ENCODE measurements at places on chromosomes 16 and 17.

DNA sequence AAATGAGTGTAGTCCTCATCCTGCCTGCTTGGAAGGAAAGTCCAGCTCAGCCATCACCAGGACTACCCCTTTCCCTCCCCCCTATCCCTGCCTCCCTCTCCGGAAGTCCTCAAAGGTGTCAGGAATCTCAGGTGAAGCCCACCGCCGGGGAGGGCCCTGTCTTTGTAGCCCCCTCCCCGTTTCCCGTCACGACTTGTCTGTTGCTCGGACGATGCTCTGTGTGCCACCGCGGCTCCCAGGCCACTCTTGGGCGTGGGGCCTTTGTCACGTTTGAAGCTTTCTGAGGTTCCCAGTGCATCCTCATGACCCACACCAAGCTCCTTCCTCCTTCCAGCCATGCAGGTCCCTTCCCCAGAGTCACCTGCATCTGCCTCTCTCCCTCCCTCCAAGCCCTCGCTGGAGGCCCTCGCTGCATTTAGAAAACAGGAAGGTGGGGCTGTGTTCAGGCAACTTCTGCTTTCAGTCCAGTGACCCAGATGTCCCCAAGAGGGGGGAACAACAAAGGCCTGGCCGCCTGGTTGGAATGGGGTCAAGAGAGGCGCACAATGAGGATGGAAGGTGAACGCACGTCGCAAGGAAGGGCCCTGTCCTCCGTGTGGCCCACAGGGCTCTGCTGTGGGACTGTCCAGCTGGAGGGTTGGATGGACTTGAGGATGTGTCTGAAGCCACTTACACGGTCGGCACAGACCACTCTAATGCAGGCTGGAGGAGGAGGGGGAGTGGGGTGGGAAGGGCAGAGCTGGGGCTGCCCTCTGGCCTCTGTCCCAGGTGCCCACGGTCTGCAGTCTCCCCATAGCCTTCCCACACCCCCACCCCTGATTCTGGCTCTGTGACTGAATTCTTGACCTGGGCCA lies 59.9 kb downstream of the OR1D5 start:
- no peak for DNase-seq

- peak; percentile 75 for DNase-seq
These were observed 38.1 kb downstream of the SOST start for GRCh38 chr17:43720311-43721060.

GRCh38 chr17:74211912-74212208 lies 1.5 kb upstream of the TTYH2 start:
- peak; percentile 64 for DNase-seq

- DNase-seq, result no peak
These were observed 267.6 kb downstream of the STX8 start for GRCh38 chr17:9308069-9308468.

DNA sequence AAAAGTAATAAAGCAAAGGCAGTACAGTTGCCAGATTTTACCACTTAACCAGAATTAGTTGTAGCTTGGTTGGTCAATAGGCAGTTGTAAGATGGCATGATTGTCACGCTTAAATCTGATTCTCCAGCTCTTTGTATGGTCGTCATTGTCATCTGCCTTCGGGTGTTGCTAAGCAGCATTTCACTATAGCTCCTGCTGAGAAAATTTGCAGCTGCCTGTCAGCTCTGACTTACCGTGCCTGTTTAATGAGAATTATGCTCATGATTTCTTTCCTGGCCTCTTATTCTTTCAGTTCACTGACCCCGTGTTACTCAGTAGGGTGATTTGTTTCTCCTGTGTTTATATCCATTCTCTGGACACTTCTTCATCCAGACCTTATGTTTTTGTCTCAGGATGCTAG lies 66.7 kb downstream of the TANGO6 start:
- DNase-seq, result no peak

DNA sequence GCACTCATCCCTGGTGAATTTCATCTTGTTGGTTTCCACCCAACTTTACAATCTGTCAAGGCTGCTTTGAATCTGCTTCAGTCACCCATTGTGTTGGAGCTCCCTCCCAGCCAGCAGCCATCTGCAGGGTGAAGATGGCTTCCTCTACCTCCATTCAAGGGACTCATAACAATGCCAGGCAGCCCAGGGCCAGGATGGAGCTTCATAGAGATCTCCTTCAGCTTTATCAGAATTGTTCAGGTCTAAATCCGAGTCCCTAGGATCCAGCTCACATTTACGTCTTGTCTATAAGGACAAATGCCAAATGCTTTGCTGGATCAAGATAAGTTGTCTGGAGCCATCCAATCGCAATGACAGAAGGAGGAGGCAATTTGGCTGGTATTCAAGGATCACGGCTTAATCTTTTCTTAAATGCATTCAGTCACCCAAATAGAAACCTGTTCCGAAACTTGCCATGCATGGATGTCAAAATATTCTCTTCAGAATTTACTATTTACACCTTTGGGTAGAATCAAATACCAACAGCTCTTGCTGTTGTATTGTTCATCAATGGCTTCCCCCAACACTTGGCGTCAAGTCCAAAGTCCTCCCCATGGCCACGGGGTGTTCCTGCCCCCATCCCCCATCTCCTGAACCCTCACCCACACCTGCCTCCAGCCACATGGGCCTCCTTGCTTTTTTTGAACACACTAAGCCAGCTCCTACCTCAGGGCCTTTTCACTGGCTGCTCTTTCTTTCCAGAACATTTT lies 3.8 kb upstream of the FAM171A2 start:
- DNase-seq, result peak; percentile 38

DNA sequence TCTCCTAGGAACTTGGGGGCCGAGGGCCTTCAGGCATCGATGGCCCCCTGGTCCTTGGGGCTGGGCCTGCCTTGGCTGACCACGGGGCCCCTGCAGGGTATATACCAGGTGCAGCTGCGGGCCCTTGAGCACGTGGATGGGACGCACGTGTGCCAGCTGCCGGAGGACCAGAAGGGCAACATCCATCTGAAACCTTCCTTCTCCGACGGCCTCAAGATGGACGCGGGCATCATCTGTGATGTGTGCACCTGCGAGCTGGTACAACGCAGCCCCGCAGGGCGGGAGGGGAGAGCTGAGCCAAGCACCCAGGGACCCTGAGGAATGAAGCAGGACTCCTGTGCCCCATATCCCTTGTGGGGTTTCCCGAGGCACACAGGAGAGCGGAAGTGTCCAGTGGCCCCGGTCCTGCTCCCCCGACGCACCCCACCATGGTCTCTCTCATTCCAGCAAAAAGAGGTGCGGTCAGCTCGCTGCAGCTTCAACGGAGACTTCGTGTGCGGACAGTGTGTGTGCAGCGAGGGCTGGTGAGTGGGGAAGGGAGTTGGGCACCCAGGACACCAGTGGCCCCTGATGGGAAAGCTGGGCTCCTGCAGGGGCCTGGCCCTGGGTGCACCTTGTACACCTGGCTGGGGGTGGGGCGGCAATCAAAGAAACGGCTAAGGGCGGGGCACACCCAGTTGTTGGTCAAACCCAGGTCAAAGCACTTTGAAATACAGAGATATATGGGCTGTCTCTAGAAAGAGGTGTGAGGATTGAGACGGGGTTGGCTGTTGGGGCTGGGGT lies 10.6 kb downstream of the ITGB4 start:
- DNase-seq, result no peak

- DNase-seq, result no peak
These were observed 50.4 kb downstream of the SNX29 start for GRCh38 chr16:12026741-12027490.

DNA sequence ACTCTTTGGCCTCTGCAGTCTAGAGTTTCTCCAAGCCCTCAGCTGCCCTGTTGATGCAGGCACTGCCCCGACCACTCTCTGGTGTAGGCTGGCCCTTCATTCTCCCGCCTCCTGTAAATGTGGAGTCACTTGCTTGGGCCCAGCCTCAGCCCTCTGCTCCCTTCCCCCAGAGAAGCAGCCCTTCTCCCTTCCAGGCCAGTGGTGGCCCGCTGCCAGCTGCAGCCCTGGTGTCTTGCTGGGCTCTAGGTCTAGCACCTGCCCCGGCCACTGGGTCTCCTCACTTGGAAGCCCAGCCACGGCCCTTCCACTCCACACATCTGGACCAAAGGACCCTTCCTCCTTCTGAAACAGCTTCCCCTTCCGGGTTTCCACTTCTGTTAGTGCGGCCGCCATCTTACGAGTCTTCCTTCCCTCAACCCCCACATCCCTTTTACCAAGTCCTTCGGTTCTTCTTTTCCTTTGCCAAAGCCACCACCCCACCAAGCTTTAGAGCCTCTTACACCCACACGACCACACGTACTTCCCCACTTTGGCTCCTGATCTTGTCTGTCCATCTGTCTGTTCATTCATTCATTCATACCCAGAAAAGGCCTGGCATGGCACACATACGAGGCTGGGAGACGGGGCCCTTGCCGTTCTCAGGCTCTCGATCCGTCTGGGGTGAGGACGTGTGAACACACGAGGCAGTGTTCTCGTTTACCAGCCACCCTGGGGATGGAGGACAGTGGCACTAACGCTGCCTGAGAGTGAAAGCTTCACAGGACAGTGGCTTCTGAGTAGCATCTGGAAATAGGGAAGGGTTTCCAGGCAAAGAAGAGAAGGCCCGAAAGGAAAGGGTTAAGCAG lies 68.0 kb downstream of the ABR start:
- no peak for DNase-seq

DNA sequence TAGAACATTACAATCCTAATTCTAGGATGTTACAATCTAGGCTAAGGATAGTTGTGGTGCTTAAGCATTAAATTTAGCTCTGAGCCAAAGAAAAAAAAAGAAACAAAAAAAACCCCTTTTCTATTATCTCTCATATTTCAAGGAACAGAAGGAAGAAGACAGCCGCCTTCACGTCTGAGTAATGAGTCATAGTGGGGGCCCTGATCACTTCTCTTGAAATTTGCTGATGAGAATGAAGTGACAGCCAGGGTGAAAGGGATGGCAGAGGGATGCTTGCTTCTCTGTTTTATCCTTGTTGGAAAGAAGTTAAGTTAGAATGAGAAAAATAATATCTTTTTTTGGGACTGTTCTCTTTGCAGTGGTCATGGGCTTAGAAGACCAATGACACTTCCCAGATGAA lies 82.6 kb upstream of the MPHOSPH6 start:
- peak; percentile 3 for DNase-seq

DNA sequence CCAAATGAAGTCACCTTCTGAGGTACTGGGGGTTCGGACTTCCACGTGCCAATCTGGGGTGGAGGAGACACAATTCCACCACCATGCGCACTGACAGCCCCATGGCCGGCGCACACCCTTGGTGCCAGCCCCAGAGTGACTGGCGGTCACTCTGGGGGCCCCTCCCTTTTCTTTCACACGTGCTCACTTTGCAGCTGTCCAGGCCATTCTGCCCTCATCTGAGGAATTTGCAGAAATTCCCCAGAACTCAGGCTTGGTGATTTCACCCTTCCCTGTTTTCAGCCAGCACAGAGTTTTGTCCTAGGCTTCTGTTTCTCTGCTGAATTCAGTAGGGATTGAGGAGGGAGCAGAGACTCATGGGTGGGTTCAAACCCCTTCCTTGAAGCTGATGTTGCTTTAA lies 54.8 kb downstream of the CDRT4 start:
- no peak for DNase-seq

- DNase-seq, result no peak
These were observed 20.9 kb downstream of the UBE2O start for GRCh38 chr17:76432004-76432403.

DNA sequence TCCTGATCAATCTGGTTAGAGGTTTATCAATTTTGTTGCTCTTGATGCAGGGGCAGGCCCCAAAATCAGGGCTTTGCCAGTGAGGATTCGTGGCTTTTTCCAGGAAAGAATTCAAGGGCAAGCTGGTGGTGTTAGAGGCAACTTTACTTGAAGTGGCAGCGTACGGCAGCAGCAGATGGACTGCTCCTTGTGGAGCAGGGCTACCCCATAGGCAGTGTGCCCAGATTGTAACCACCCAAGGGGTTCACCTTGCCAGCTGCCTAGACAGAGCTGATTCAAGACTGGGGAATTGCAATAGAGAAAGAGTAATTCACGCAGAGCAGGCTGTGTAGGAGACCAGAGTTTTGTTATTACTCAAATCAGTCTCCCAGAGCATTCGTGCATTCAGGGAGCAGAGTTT lies 16.7 kb downstream of the DRC7 start:
- DNase-seq, result no peak

GRCh38 chr16:56789360-56789759 lies 59.4 kb downstream of the NUP93 start:
- DNase-seq, result peak; percentile 50

DNA sequence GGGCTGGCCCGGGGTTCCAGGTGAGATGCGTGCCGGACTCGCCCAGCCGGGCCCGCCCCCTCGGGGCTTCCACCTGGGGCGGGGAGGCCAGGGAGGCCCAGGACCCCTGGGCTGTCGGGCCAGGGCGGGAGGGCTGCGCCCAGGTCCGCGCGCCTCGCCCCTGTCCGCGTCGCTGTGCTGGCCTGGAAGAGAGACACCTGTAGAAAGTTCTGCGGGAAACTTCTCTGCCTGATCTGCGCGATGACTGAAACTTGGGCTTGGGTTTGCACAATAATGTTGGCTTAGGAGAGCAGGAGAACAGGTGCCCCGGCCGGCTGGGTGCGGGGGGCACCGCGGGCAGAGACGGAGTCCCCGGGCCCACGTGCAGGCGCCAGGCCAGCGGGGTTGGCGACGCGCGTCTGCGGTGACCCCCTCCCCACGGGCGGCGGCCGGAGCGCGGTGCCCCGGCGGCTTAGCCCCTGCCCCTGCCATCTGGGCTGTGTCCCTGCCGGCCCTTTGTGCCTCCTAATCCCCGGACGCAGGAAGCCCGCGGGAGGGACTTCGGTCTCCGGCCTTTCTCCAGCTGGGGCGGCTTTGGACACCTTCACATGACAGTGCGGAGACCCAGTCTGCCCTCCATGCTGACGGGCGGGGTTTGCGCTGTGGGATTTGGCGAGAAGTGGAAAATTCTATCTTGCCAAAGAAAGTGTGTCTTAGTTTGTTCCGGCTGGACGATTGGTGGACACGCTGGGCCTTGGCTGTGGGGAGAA lies 483 bp downstream of the LLGL2 start:
- no peak for DNase-seq

DNA sequence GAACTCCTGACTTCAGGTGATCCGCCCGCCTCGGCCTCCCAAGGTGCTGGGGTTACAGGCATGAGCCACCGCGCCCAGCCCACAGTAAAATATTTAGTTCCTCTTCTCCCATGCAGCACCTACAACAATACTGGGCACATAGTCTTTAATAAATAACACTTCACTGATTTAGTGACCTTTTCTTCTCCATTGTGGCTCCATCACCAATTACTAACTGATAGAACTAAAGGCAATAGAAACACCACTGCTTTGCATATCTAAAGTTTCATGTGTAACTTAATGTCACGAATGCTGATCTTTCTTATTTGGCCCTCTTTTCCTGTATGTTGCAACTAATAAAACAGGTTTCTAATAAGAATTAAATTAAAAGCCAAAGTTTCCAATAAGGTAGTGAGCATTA lies 38.9 kb downstream of the TRIM37 start:
- no peak for DNase-seq

- DNase-seq, result peak; percentile 22
These were observed 130.0 kb downstream of the CYB561 start for GRCh38 chr17:63316100-63316499.

GRCh38 chr16:12197812-12198211 lies 221.3 kb downstream of the SNX29 start:
- no peak for DNase-seq
